ENCODE measurements at places on chromosomes 16 and 17.

DNA sequence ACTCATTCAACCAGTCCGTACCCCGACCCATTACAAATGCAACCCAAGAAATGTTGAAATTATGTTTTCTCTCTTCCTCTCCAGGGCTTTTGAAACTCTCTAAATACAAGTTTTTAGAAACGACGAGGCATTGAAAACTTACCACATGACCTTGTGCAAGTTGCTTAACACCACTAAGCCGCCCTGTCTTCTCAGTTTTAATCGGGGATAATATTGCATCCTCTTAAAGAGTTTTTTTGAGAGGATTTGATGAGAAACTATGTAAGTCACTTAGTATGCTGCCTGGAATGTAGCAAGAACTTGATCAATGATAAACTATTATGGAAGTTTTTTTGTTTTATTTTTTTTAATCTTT, 149.0 kb upstream of the FAM20A start:
- H3K4me1 ChIP-seq: no peaks in the 10 kb centered on the region
- no peak for DNase-seq
- no peaks in the 10 kb centered on the region for H3K27me3 ChIP-seq
- no peaks in the 10 kb centered on the region for H3K36me3 ChIP-seq

- peaks cover 14% of the 10 kb centered on the region for H3K36me3 ChIP-seq
- H3K27me3 ChIP-seq: no peaks in the 10 kb centered on the region
- DNase-seq: no peak
- H3K27ac ChIP-seq: no peak overlapping the region
- peaks cover 5% of the 10 kb centered on the region for H3K4me1 ChIP-seq
Observed at GRCh38 chr17:3834811-3835210, 11.2 kb downstream of the NCBP3 start.

GRCh38 chr16:67648088-67648763, 3.3 kb downstream of the CARMIL2 start:
- no peak for DNase-seq
- no peaks in the 10 kb centered on the region for H3K36me3 ChIP-seq
- H3K27me3 ChIP-seq: peaks cover 42% of the 10 kb centered on the region
- no peak overlapping the region for H3K27ac ChIP-seq
- peaks cover 1% of the 10 kb centered on the region for H3K4me1 ChIP-seq

DNA sequence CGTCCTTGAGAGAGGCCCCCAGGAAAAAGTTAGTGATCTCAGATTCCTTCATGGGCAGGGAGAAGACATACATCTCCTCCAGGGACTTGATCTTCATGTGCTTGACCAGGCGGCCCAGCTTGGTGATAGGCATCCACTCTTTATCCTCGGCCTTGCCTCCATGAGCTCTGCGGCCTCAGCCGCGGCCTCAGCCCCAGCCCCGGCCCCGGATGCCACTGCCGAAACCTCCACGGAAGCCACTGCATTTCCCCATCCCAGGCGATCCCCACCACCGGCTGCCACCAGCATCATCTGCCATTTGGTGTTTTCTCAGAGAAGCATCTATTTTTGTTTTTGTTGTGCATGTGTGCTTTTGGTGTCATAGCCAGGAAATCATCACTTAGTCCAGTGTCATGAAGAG, 16.7 kb upstream of the DHRS11 start:
- no peak for DNase-seq
- H3K36me3 ChIP-seq: peaks cover 52% of the 10 kb centered on the region
- no peak overlapping the region for H3K27ac ChIP-seq
- no peaks in the 10 kb centered on the region for H3K4me1 ChIP-seq
- no peak overlapping the region for H3K4me3 ChIP-seq
- H3K27me3 ChIP-seq: no peaks in the 10 kb centered on the region

Data from ascending aorta (tissue), 2 donors.